ENCODE measurements at places on chromosomes 12 and 14.

DNA sequence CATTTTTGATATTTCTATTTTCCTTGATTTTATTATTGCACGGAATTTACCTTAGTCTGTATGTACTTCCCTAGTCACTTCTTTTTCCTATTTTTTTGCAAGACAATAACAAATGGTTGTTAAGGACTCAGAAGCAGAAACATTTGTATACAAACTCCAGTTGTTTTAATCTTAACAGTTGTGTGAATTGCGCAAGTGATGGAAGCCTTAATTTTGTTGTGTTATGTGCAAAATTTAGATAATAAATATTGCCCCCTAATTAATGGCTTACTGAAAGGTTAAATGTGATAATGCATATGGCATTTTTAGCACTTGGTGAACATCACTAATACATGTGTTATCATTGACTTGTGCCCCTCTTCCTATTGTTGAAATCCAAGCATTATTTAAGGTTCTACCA, 82.0 kb downstream of the MGAT4C start:
- no peak for DNase-seq

DNA sequence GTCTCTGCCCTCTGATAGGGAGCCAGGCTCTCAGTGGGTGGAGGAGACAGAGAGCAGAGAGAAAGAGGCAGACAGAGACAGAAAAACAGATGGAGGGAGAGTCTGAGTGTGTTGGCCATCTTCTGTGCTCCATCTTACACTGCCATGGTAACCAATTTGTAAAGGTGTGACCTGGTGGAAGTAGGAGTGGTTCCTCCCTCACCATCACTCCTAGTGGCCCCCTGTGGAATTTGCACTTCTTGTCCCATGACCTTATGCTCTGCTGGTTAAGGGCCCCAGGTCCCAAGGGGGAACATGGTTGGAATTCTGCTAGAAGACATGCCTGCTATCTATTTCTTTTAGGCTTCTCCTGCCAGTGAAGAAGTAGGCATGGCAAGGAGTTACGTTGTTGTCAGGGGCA, 376.7 kb upstream of the CCDC196 start:
- DNase-seq: no peak

DNA sequence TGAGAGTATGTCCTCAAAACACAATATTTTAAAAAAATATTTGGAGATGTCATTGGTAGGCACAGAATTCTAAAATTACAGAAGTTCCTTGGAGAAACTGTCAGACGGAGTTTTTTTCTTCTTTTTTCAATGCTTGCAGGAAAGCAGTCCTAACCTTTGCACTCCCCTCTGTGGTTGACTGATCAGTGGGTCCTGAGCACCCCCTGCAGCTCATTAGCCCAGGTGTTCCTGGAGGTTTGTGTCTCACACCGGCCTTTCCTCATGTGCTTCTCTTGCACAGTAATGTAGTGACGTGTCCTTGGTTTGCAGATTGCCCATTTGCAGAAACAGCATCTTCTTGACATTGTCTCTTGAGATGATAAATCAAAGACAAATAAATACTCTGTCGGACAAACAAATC, 513.0 kb downstream of the TMEM121 start:
- DNase-seq: no peak

DNA sequence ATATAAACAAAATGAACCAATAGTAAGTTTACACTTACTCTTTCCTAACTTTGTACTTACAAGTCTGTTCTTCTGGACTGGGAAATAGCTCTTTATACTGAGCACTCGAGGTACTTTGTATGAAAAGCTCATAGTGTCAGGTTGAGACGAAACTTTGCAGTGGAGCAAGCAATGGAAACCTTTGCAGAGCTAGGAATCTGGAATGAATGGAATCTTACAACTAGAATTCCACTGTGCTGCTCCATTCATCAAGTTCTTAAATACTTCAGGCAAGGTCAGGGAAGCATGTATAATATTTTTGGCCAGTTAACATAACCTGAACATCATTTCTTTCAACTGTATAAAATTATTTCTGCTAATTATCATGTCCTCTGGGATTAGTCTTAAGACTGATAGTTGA, 1327.5 kb upstream of the FLRT2 start:
- DNase-seq: no peak

GRCh38 chr14:44609201-44609600, 102.1 kb upstream of the FSCB start:
- no peak for DNase-seq

GRCh38 chr12:71935594-71935993, 3.1 kb upstream of the TPH2 start:
- no peak for DNase-seq

- DNase-seq: no peak
These were observed 1.6 kb downstream of the METTL3 start for GRCh38 chr14:21509432-21510143.

DNA sequence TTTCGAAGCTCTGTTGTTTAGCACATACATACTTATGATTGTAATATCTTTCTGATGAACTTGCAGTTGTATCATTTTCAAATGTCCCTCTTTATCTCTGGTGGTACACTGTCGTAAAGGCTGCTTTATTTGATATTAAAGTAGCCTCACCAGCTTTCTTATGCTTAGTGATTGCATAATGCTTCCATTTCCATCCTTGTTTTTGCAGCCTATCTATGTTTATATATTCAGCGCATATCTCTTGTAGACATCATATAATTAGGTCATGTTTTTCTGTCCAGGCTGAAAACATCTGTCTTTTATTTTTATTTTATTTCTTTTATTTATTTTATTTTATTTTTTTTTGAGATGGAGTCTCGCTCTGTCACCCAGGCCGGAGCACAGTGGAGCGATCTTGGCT, 34.6 kb downstream of the ACAD10 start:
- no peak for DNase-seq

GRCh38 chr12:19574601-19575000, 135.3 kb downstream of the AEBP2 start:
- DNase-seq: no peak

GRCh38 chr12:95624589-95624988, 73.3 kb upstream of the USP44 start:
- DNase-seq: no peak

DNA sequence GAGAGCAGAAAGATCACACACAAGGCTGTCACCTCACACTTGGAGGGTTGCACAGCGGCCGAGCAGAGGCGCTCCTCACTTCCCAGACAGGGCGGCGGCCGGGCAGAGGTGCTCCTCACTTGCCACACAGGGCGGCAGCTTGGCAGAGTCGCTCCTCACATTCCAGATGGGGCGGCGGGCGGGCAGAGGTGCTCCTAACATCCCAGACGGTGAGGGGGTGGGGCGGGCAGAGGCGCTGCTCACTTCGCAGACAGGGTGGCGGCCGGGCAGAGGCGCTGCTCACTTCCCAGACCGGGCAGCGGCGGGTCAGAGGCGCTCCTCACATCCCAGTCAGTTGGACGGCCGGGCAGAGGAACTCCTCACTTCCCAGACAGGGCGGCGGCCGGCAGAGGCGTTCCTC, 9.1 kb downstream of the TMBIM4 start:
- DNase-seq: no peak

DNA sequence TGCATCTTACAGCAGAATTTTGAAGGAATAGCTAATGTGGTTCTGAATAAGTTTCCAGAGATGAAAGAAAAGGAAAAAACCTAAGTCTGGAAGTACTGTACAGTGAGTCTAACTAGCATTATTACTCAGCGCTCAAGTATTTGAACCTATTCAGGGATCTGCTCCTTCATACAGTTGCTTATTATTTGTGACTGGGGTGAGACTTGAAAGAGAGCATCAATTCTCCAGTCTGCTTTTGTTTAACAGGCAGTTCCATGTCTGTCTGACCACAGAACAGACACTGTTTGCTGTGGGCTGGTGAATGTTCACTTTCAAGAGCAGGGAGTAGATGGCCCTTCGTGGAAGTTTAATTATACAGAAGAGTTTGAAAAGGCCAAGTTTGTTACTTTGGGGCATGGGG, 9.3 kb downstream of the ETV6 start:
- peak; percentile 89 for DNase-seq

DNA sequence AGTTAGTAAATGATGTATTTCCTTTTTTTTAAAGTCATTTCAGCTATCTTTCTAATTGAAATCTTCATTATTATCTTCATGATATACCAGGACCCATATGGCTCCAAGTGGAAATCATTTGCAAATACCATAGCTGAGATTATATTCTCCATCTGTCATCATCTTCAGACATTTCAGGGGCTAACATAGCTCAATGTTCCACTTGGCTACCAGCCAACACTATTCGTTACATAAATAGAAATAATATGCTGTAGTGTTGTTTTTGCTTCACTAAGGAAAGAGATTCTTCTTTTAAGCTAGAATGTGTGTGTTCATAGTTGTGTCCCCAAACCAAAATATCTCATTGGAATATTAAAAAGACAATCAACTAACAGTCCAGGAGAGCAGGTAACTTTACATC, 225.1 kb downstream of the DIO2 start:
- no peak for DNase-seq

GRCh38 chr14:103749860-103750259, 34.2 kb downstream of the ZFYVE21 start:
- DNase-seq: no peak

DNA sequence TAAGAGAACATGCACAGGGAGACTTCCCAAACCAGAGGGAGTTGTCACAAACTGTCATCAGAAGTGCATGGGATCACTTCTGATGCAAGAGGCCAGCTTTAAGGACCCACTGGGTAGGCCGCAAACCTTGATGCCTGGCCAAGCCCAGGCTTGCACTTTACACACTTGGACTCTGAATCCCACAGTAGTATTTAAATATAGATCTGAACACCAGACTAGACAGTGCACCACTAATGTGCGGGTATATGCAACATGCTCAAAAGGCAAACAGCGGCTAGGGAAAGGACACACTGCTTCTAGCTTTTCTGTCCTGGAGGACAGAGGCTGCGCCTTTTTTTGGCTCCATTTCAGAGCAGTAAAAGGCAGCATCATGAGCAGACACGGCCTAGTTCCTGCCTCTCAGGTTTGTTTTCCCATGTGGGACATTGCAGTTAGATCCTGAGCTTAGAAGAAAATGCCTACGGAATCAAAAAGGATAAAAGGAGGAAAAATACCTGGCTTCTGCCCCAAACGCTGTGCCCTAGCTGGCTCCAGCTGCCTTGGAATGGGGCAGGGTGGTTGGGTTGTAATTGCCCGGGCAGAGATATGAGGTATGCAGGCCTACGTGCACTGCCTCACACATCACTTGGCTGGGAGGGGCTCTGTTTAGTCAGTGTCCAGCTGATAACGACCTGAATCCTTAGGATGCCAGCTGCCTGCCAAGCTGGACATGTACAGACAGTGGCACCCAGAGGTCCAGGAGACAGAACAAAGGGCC, 84.5 kb upstream of the EGLN3 start:
- DNase-seq: peak; percentile 21

DNA sequence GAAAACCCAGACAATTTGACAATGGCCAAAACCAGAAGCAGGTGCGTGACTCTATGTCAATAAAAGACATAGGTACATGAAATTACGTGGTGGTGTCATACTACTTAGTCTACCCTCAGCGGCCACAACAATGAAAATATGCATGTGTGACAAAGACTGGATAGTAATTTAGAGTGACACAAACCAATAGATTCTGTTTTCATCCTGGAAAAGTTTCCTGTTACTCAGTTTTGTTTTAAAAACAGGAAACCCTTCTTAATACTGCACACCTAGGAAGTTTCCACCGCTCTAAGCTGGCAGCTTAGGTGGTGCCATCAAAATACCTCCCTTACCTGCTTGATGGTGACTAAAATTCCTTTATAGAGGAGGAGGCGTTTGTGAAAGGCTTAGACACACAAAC, 15.1 kb downstream of the POU6F1 start:
- no peak for DNase-seq

DNA sequence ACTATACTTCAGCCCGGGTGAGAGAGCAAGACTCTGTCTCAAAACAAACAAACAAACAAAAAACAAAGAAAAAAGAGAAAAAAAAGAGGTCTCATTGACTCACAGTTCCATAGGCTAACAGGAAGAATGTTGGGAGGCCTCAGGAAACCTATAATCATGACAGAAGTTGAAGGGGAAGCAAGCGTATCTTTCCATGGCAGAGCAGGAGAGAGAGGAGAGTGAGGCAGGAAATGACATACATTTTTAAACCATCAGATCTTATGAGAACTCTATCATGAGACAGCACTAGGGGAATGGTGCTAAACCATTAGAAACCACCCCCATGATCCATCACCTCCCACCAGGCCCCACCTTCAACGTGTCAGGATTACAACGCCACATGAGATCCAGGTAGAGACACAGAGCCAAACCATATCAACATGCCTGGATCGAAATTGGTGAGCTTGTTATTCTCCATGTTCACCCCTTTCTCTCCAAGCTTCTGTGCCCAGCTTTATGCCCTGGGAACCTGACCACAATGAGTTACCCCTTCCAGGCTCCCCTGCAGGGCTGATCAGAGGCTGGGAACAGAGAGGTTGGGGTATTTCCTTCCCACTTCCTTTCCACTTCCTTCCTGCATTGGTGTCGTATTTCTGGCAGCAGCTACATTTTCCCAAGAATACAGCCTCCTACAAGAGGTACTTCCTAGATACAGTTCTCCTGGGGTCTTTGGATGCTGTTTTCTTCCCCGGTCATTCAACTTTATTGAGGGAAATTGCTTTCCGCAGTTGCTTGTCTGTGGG, 219.3 kb upstream of the FLRT2 start:
- no peak for DNase-seq

GRCh38 chr14:33451211-33451610, 499.7 kb downstream of the EGLN3 start:
- no peak for DNase-seq

DNA sequence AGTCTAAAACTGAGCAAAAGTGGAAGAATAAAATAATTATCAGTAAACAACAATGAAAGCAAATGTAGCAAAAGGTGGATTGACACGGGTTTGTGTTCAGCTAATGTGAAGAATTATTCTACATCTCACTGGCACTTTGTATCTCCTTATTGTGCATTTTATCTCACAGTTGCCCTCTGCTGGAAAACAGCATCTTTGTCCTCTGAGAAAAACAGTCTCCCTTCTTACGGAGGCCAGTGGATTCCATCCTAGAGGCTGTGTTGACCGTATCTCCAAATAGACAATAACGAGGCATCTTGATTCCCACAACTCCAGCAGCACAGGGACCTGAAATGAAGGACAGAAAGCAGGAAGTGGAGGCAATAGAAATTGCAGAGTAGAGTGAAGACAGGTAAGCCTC, 51.3 kb upstream of the PLBD1 start:
- peak; percentile 35 for DNase-seq

- no peak for DNase-seq
These were observed 21.7 kb downstream of the NEUROD4 start for GRCh38 chr12:55041345-55042055.

- DNase-seq: no peak
These were observed 551.4 kb downstream of the PRKD1 start for GRCh38 chr14:29376237-29376636.

DNA sequence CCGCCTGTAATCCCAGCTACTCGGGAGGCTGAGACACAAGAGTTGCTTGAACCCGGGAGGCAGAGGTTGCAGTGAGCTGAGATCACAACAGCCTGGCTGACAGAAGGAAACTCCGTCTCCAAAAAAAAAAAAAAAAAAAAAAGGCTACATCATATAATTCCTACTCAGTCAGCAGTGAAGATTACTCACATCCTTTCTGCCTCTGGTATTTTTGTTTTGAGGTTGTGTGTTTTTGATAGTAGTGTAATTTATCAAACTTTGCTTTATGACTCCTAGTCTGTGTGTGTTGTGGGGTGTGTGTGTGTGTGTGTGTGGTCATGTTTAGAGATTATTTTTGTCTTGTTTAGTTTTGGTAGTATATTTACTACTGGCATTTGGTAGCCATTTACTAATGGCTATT, 29.8 kb upstream of the DLGAP5 start:
- peak; percentile 49 for DNase-seq

GRCh38 chr14:75440733-75441477, 13.1 kb downstream of the JDP2 start:
- DNase-seq: no peak

Measured in RPMI7951 (cell line).